ENCODE measurements at places on chromosomes 16 and 17.

DNA sequence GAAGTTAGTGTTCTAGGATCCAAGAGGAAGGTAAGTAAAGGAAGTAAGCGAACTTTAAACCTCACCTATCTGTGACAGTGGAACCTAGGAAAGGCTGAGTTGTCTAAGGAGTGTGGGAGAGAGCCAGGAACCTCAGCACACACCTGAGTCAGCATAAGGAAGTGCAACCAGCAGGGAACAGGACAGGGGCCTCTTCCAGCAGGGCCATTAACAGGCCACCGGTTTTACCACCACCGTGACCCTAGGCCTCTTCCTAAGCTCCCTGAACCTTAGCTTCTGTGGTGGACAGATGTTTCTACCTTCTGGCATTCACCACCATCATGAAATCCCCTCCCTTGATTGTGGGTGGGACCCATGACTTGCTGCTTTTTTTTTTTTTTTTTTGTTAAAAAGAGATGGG is 26.7 kb upstream of the GPATCH8 start:
- no peak for DNase-seq

DNA sequence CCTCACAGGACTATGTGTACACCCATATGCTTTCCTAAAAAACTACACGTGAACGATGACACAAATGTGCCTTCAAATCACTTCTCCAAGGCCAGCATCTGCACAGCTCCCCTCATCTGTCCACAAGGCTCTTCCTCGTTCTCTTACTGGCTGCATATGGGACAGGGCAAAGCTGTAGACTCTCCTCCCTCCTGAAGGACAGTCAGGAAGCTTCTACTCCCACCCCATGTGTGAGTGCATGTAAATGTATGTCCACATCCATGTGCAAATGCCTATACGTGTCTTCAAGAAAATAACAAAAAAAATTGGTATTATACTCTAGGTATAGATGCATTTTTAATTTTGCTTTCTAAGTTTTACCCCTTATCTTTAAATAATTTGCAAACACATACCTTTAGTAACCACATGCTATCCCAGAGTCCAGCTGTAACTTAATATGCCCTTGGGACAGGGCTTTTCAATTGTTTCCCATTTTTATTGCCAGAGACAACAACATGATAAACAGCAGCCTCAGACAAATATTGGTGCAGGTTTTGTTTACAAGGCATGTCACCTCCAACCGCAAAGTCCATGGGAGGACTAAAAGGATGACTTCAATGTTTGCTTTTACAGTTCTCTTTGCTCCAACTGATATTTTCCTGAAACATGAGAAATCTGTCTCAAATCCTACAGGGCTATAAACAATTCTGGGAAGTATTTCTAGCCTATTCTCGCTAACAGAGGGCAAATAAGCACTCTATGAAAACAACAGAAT is 31.6 kb upstream of the FAAP100 start:
- no peak for DNase-seq

GRCh38 chr17:77303620-77304019 is 162.9 kb downstream of the SEC14L1 start:
- no peak for DNase-seq

DNA sequence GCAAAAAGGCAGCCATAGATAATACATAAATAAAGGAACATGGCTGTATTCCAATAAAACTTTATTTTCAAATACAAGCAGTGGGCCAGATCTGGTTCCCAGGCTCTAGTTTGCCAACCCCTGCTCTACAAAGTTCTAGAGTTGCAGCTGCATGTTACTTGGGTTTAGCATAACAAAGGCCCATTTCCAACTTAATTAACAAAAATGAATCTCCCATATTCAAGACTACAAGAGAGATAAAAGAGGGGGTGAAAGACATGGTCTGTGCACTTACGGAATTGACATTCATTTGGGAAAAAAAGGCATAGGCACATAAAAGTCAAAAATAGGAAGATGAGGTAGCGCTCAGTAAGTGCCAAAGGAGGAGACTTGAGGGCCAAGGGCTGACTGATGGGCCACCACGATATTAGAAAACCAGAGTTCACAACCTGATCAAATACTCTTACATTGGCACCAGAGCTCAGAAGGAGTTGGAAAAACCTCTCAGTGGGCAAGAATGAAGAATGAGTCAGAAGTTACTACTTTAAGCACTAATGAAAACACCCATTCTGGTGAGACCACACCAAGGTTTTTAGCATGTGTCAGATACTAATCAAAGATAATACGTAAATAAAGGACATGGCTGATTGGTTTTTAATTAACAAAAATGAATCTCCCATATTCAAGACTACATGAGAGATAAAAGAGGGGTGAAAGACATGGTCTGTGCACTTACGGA is 164.0 kb downstream of the VPS53 start:
- no peak for DNase-seq

DNA sequence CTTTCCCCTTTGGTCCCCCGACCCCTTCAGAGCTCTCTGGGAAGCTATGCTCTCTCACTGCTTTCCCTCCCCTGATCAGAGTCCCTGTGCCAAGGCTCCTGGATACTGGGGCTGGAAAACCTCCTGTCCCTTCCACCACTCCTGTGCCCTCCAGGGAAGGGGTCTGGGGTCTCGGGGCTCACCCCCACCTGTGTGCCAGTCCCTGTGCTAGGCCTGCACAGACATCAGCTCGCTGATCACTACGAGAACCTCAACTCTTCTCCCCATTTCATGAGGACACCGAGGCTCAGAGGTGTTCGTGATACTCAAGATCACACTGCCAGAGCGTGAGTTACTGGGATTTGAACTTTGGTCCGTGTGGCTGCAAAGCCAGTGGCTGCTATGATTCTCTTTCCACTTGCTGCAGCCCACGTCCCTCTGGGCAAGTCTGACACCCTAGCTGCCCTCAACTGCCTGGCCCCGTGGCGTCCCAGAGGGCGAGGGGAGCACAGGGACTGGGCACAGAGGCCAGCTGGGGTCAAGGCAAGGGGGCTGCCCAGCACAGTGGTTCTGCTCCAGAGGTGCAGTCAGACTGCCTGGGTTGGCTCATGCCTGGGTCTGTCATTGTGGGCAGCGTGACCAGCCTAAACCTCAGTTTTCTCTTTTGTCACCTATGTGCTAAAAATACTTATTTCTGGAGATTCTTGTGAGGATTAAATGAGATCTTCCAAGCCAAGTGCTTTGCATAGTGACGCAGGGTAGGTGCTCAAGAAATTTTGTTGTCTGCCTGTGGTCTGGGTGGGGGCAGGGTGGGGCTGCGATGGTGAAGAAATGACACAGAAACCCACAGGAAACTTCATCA is 43.8 kb upstream of the TOB1 start:
- no peak for DNase-seq

DNA sequence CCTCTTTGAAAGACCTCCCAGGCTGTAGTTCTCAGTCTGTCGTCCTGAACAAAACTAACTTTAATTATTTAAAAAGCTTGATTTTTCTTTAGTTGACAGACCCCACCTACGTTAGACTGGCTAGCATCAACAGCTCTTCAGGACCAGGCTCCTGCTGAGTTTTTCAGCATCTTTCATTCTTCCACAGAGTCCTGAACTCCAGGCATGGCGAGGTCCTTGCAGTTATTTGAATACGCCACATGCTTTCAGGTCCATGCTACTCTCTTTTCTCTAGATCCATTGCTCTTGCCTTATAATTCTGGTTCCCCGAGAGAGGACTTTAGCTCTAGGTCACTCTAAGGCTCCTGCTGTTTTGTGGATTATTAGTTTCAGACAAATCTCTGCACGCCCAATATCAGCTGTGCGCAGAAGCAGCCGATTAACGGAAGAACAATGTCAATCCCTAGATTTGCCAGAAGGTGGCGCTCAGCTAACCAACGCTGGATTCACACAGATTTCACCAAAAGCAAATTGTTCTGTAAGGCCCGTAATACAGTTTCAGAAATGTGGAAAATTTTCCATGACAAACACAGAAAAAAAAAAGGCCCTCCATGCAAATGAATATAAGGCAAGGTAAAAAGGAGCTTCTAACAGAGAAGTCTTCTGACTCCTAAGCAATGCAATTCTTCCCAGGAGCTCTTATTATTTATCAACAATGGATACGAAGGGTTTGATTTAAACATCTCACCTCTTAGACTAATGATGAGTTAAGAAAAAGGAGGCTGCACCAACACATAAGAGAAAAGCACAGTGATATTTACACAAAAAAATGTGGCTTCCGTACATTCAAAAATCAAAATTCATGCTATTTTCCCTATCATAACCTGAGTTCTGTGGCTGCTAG is 33.5 kb upstream of the BCO1 start:
- DNase-seq = peak; percentile 33

DNA sequence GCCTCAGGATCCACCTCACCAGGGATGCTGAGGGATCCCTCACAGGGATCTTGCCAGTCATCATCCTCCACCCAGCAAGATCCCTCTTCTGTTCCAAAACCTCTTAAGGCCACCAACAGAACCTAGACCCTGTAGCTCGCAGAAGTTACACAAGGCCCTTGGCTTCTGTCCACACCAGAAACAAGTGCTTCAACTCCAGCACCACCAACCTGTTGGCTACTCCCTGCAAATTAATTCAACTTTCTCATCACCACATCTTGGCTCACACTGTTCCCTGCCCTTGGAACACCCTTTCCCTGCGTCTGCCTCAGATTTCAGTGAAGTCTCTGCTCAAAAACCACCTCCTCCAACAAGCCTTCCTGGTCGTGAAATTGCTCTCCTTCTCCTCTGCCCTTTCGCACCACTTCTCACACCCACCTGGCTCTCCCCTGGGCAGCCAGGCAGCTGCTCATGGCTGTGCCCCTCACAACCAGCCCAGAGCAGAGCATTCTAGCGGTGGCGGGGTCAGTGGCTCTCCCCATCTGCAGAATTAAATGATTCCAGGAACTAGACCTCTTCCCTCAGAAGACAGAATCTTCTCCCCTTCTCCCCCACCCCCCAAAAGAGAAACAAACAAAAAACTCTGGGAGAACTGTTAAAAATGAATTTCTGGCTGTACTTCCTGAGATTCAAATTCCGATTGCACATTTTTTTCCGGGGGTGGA is 1.8 kb downstream of the PLLP start:
- DNase-seq = no peak

DNA sequence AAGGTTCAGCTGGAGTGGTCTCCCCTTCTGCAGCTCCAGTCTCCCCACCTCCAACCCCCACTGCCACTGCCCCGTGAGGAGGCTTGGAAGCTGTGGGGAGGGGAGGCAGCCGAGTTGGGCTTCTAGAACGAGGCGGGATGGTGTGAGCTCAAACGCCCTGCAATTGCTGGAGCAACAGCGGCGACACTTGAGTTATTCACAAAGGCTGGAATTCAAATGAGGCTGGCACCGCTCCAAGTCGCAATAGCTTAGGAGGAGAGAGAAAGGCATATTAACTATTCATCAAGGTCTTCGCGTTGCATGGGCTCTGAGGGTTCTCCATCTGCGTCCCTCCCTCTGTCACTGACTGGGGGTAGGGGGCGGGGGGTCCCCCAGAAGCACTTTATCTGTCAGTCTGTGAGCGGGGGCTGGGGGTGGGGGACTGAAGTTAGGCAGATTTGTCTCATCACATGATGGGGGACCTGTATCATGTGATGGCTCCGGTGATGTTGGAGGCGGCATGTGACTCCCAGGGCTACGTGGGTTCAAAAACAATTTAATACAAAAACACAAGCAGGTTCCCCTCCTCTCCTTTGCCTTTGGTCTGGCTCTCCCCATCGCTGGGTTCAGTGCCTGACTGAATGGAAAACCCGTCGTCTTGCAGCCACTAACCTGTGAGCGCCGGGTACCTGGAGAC is 70.5 kb downstream of the RBBP6 start:
- DNase-seq = peak; percentile 38

DNA sequence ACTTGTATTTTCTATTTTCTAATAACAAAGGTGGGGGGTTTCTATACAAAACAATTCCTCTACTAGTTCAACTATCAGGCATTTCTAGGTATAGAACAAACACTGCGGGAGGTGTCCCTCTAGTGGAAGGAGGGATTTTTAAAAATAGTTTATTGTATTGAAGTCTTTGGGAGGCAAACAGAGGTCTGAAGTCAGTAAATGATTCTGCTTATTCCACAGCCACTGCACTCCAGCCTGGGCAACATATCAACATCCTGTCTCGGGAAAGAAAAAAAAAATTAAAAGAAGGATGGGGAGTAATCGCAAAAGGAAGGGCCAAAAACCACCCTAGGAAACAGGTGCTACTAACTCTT is 648 bp upstream of the ERCC4 start:
- no peak for DNase-seq

DNA sequence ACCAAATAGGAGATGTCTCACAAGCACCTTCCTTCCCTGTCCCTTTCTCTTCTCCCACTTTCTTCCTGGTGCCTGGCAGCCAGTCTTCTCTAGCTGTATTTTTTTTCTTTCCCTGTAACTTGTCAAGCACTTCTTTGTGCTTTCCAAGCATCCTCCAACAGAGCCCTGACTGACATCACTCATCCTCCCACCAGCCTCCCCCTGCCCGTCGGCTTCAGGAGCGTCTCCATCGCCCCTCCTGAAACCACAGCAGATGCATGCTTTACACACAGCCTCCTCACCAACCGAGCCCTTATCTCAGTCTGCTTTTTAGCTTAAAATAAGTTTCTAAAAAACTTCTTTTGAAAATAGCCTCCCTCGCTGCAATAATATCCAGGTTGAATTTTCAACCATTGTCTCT is 268.7 kb upstream of the CDH5 start:
- DNase-seq = no peak

- peak; percentile 63 for DNase-seq
Measured at GRCh38 chr17:48878920-48879898, 13.4 kb upstream of the ATP5MC1 start.

DNA sequence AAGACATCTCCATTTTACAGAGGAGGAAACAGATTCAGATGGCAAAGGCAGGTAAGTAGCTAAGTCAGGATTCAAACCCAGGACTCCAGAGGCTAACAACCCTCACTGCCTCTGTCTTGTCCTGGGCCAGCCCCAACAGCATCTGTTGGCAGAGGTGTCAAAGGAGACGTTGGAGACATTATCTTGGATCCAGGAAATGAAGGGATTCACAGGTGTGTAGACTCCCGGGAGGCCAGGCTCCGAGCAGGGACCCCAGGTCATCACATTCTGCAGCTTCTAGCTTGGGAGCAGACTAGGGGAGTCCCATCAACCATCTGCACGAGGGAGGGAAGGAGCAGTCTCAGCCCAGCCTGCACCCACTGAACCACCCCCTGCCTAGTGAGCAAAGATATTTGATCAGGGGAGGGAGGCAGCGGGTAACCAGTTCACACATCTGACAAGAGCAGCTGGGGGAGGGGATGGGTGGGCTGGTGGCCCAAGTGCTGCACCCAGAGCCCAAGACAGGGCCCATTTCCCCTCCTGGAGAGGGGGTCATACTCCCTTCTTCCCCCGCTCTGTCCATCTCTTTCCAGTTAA is 1.0 kb upstream of the B9D1 start:
- no peak for DNase-seq

GRCh38 chr17:7355053-7355452 is at the start of gene TMEM95:
TSS of gene TMEM95 (plus strand) at chr17:7355156. CDS start at chr17:7355205, 49 bp downstream.
- no peak for DNase-seq

- DNase-seq = no peak
Measured at GRCh38 chr17:10311131-10311530, 61.7 kb downstream of the MYH13 start.

All from brain microvascular endothelial cell (primary cell).